ENCODE measurements at places on chromosomes 6 and 20.

DNA sequence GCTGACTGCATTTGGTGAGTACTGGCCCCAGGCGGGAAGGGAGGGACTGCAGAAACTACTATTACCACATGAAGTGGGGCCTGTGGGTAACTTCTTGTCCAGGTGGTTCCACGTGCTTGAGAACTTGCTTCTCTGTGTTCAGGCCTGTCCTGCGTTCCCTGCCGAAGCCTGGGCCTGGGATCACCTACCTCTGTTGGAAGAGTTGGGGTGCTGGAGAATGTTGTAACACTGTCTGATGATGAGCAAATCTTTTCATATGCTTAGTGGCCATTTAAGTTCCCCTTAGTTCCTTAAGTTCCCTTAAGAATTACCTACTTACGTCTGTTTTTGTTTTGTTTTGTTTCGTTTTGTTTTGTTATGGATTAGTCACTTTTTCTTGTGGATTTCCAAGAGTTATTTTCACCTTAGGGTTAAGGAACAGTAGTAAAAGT, 154.4 kb downstream of the DTNBP1 start:
- peaks cover 25% of the 10 kb centered on the region for H3K36me3 ChIP-seq
- no peak overlapping the region for H3K4me3 ChIP-seq
- H3K4me1 ChIP-seq = peaks cover 51% of the 10 kb centered on the region
- H3K27me3 ChIP-seq = no peaks in the 10 kb centered on the region
- H3K27ac ChIP-seq = no peak overlapping the region
- no peak for DNase-seq

DNA sequence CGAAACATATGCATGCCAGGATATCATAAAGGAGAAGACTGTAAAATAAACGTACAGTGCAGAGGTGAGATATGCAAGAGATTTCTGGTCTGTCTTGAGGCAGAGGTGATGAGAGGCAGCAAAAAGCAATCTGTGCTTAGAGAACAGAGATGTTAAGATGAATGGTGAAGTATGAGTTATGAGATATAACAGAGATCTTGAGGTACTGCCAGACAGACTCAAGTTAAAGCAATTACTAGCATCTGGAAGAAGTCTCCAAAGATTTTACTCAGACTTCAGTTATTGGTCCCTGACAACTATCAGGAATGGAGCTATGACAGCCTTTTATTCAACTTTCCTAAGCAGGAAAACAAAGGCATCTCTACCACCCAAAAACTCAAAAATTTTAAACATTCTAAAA, 122.8 kb upstream of the DST start:
- no peaks in the 10 kb centered on the region for H3K36me3 ChIP-seq
- no peak overlapping the region for H3K4me3 ChIP-seq
- H3K27me3 ChIP-seq = no peaks in the 10 kb centered on the region

DNA sequence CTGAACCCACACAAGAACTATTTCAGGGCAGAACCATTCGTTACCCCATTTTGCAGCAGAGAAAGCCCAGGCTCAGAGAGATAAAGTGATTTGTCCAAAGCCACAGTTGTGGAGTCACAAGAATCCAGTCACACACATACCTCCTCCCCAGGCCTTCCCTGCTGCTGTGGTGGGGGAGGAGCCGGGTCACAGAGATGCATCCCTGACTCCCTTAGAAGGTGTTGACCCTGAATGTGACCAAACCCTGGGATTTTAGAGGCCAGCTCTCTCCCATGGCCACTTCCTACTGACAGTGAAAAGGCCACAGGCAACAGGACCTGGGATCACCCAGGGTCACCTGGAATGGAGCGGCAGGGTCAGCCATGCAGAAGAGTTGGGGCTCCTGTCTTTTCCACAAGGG, 48.6 kb downstream of the CHMP4B start:
- no peaks in the 10 kb centered on the region for H3K27me3 ChIP-seq
- H3K4me3 ChIP-seq = no peak overlapping the region
- no peak overlapping the region for H3K27ac ChIP-seq
- peaks cover 3% of the 10 kb centered on the region for H3K36me3 ChIP-seq
- peaks cover 13% of the 10 kb centered on the region for H3K4me1 ChIP-seq

DNA sequence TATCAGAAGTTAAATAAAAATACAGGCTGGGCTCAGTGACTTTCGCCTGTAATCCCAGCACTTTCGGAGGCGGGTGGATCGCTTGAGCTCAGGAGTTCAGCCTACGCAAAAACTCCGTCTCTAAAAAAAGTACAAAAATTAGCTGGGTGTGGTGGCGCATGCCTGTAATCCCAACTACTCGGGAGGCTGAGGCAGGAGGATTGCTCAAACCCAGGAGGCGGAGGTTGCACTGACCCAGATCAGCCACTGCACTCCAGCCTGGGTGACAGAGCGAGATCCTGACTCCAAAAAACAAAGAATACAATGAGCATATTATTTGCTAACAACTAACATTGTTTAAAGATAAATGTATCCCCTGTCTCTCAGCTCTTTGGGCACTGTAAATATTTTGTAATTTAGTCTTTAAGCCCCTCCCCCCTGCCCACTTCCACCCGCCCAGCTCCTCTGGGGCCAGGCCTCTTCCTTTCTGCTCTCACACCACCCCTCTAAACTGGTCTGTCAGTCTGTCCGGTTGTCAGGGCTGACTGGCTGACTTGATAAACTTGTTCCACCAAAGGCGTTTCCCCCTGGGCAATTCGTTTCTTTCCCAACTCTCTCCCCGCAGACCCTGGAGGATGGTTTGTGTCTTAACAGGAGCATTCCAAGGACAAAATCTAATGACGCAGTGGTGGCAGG, 62.4 kb upstream of the QKI start:
- peaks cover 35% of the 10 kb centered on the region for H3K4me1 ChIP-seq
- no peaks in the 10 kb centered on the region for H3K36me3 ChIP-seq
- no peak for DNase-seq
- no peak overlapping the region for H3K4me3 ChIP-seq

GRCh38 chr20:17799575-17800227, 99.9 kb downstream of the BANF2 start:
- no peaks in the 10 kb centered on the region for H3K4me1 ChIP-seq
- no peaks in the 10 kb centered on the region for H3K36me3 ChIP-seq
- DNase-seq = no peak
- H3K27ac ChIP-seq = no peak overlapping the region

DNA sequence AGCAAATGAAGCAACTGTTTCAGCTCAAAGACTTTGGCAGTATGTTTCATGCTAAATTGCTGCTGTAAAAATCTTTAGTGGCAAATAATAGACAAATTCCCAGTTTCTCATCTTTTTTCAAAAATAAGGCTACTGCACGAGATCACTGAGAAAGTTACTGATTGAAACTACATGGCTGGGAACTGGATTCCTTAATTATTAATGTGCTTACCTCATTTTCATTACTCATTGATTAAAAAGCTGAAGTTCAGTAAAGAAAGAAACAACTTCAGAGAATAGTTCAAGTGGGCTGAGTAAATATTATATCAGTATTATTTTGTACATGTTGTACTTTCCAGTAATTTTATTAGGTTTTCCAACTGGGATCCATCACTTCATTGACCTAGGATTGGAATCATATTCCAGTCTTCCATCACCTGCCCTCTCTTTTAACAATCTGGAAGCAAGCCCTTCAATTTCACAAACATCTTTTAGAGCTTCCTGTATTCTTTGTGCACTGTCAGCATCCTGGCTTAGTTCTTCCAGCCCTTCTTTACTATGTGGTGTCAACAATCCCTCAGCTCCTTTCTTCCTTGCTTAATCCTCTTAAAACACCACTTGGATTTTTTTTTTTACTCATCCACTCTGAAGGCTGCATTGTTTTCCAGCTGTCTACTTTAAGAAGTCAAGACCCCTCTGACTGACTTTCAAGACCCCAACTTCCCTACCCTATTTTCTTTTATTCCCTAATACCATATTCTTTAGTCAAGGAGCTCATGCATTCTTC, 4.3 kb downstream of the MEI4 start:
- no peak overlapping the region for H3K27ac ChIP-seq
- no peak overlapping the region for H3K4me3 ChIP-seq
- H3K36me3 ChIP-seq = no peaks in the 10 kb centered on the region
- no peaks in the 10 kb centered on the region for H3K27me3 ChIP-seq

- no peak overlapping the region for H3K4me3 ChIP-seq
- H3K27me3 ChIP-seq = no peaks in the 10 kb centered on the region
- no peaks in the 10 kb centered on the region for H3K4me1 ChIP-seq
- no peak overlapping the region for H3K27ac ChIP-seq
Observed at GRCh38 chr6:55528624-55529023, 50.4 kb downstream of the HMGCLL1 start.

DNA sequence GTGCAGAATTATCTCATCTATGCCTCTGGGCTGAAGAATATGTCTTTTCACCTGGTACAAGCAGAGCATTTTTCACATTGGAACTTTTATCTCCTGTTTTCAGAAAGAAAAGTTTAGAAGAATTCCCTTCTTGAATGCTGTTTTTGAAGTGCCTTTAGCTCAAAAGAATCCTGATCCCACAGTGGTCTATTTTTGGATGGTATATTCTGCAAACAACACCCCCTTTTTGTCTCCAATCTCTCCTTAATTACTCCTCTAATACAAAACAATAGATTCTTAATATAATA, 57.7 kb upstream of the HFE start:
- no peak overlapping the region for H3K4me3 ChIP-seq
- H3K27ac ChIP-seq = no peak overlapping the region
- peaks cover 43% of the 10 kb centered on the region for H3K4me1 ChIP-seq
- no peaks in the 10 kb centered on the region for H3K27me3 ChIP-seq

DNA sequence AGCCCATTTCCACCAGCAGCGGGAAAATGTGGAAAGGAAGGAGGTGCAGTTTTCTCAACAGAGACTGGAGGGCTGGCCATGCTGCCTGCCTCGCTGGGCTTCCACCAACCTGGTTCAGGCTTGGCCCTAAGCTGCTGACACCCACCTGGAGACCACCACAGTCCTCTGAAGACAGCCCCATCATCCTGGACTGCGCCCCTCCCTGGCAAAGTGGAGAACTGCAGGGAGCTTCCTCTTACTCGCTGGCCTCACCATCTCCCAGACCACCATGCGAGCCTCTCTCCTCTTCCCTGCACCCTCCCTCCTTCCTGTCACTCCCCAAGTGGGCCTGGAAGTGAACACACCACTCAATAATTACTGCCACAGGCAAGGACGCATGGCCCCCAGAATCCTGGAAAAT, 71.5 kb downstream of the PSMG4 start:
- H3K27me3 ChIP-seq = no peaks in the 10 kb centered on the region
- no peak overlapping the region for H3K4me3 ChIP-seq
- no peak for DNase-seq
- H3K27ac ChIP-seq = no peak overlapping the region
- H3K36me3 ChIP-seq = no peaks in the 10 kb centered on the region

DNA sequence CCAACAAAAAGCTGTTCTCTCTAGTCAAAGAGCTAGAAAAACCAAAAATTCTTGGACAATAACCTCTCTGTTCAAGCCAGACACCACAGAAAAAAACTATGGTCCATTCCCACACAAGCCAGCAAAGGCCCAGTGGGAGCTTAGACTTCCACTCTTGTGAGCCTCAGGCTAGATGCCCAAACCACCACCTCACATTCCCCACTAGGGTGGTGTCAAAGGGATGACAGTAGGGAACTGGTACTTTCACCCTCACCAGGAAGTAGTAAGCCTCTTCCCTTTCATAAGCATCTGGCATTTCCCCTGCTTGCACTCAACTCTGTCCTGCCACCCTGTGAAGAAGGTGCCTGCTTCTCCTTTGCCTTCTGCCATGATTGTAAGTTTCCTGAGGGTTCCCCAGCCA, 58.4 kb upstream of the RNF217 start:
- H3K4me3 ChIP-seq = no peak overlapping the region
- no peaks in the 10 kb centered on the region for H3K4me1 ChIP-seq

DNA sequence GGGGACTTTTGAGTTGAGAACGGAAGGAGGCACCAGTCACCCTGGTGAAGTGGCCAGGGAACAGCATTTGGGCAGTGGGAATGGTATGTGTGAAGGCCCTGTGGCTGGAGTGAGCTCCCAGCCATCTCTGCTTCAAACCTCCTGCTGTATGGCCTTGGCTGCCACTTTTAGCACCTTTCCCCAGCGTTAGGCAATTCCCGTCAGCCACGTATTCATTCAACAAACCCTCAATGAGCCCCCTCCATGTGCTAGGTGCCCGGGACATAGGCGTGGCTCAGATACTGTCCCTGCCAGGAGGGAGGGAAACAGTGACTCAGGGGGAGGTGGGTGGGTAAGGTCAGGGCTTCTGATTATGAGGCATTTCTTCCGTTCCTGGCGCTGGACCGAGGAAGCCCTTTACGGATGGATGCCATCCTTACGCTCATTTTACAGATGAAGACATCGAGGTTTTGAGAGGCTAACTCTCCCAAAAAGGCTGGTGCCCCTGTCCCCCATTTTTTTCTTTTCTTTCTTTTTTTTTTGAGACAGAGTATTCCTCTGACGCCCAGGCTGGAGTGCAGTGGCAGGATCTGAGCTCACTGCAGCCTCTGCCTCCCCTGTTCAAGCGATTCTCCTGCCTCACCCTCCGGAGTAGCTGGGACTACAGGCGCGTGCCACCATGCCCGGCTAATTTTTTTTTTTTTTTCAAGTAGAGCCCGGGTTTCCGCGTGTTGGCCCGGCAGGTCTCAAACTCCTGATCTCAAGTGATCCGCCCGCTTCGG, 37.5 kb downstream of the SRC start:
- H3K27me3 ChIP-seq = no peaks in the 10 kb centered on the region
- H3K27ac ChIP-seq = no peak overlapping the region
- H3K4me3 ChIP-seq = no peak overlapping the region
- peaks cover 17% of the 10 kb centered on the region for H3K36me3 ChIP-seq
- DNase-seq = no peak

DNA sequence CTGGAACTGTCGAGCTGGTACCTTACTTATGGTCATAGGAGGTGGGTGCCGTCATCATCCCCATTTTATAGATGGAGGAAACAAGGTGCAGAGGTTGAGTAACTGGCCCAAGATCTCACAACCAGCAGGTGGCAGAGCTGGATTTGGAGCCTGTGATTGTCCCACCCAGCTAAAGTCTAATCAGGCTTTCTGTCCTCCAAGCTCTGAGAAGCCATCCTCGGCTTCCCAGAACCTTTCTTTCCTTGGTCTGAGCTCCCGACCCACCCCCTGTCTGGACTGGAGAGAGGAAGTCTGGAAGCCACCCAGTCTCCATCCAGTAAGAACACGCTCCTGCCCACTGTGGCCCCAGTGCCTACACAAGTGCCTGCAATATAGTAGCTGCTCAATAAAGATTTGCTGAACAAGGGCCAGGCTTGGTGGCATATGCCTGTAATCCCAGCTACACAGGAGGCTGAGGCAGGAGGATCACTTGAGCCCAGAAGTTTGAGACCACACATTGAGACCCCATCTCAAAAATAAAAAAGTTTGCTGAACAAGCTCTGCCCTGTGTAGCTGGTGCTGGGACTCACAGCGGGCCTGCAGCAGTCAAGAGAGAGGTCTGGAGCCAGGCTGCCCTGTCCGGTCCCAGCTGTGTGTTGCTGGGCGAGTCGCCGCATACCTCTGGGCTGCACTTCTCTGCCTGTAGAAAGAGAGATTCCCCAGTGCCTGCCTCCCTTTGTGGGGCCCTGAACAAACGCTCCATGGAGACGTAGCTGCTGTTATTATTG, 32.5 kb upstream of the DLGAP4 start:
- H3K36me3 ChIP-seq = no peaks in the 10 kb centered on the region
- no peak for DNase-seq
- no peaks in the 10 kb centered on the region for H3K27me3 ChIP-seq
- H3K4me1 ChIP-seq = no peaks in the 10 kb centered on the region
- no peak overlapping the region for H3K27ac ChIP-seq
- H3K4me3 ChIP-seq = no peak overlapping the region

All from right atrium auricular region (tissue), 2 donors.